ENCODE measurements at places on chromosomes 7 and 10.
A peak's percentile ranks its signal among the peaks of the same experiment; 100 is the strongest.

DNA sequence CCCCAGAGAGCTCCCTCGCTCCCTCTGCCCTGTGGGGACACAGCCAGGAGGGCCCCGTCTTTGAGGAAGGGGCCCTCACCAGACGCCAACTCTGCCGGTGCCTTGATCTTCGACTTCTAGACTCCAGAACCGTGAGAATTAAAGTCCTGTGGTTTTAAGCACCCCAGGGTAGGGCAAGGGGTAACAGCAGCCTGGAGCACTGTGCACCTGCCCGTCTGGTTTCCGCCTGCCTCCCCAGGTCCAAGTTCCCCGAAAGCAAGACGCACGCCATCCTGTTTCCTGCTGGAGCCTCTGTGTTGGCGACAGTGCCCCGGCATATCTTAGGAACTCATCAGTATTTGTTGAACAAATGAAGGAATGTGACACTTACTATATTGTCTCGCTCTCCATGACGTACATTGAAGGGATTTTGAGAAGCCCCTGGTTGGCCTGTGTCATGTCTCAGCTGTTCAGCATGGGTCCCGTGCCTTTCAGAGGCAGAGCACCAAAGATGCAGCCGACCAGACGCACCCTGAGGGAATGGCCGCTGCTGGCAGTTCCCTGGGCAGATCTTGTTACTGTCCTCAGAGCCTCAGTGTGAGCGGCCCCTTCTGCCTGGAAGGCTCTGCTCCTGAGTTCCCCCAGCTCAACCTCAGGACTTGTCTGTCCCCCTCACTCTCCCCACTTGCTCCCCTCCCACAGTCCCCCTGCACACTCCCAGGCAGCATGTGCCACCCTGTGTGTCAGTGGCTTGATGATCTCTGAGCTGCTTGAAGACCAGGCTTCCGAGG is 226.2 kb downstream of the TCERG1L start:
- DNase-seq = no peak

DNA sequence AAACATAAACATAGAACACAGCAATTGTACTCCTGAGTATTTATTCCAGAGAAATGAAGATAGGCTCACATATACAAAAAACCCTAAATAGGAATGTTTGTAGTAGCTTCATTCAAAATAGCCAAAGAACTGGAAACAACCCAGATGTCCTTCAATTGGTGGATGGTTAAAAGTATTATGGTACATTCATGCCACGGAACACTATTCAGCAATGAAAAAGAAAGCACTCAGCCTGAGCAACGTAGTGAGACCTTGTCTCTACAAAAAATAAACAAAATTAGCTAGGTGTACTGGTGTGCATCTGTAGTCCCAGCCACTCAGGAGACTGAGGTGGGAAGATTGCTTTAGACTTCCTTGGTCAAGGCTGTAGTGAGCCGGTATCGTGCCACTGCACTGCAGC is 94.4 kb downstream of the RAPGEF5 start:
- no peak for DNase-seq

- DNase-seq = no peak
Observed at GRCh38 chr7:132462478-132462877, 113.8 kb downstream of the PLXNA4 start.

DNA sequence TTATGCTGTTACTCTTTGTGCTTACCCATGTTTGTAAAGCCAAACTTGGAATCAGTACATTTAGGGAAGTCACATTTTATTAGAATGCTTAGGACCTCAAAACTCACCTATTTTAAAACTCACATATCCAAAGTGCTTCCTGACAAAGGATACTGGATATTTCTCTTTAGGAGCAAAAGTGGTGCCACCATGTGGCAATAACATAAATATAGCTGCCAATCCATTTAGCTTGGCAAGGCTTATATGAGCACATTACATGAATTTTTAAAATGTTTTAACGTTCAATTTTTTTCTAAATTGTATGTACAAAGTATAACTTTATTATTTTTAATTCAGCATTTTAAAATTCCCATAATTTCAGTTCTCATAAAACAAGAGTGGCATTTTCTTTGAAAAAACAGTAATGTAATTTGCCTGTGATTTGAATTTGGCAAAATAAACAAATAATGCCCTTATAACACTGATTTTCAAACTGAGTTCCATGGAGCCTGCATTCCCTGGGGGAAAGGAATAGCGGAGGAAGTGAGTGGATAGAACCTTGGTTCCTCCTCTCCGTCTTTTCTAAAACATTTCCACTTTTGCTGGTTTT is 75.4 kb downstream of the HDAC9 start:
- no peak for DNase-seq

DNA sequence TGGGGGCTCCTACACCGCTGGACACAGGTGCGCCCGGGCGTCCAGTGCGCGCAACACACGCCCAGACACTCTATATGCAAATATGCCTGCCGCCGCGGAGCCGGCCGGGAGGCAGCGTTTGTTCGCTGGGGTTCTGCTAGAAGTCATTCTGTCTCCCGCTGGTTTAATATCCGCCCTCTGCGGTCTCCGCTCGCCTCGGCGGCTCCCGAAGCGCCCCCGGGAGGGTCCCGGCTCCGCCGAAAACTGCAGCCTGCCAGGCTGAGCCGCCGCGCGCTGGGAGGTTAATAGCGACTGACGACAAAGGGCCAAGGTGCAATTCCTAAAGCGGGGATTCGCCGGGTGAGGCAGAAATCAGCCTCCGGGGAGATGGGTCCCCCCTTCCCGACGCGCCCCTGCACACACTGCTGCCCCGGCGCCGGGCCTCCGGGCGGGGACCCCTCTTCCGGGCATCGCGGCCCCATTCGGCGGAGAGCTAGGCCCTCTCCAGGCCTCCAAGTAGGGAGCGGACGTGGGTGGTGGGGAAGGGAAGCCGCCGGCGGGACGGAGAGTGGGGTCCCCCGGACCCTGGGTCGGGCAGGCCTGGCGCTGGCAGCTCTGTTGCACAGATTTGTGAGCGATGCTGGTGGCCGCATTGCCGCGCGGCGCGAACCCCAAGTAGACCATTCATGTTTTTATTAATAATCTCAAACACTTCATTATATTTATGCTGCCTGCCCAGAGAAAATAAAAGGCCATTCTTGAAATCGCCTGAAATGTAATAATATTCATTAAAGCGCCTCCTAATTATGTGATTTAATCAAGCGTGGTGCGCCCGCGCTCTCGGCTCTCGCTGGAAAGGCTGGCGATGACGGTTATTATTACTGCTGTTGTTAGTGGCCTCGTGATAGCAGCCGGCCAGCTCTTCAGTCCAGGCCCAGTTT is 9.1 kb downstream of the EN2 start:
- DNase-seq = peak; percentile 87

DNA sequence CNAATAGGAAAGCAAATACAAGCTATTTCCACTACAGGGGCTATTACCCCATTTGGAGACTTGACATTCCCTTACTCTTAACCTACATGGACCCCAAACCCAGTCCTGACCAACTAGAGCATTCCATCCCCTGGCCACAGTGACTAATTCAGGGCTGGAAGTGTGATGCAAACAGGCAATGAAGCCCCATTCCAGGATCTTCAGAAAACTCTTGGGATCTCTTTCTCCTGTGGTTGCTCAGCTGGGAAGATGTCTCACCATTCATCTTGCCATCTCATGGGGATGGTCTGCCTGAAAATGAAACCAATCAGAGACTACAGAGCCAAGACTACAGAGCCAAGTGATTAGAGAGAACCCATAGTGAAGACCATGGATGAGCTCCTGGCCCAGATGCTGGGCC is 206.2 kb downstream of the ZNF365 start:
- DNase-seq = no peak

DNA sequence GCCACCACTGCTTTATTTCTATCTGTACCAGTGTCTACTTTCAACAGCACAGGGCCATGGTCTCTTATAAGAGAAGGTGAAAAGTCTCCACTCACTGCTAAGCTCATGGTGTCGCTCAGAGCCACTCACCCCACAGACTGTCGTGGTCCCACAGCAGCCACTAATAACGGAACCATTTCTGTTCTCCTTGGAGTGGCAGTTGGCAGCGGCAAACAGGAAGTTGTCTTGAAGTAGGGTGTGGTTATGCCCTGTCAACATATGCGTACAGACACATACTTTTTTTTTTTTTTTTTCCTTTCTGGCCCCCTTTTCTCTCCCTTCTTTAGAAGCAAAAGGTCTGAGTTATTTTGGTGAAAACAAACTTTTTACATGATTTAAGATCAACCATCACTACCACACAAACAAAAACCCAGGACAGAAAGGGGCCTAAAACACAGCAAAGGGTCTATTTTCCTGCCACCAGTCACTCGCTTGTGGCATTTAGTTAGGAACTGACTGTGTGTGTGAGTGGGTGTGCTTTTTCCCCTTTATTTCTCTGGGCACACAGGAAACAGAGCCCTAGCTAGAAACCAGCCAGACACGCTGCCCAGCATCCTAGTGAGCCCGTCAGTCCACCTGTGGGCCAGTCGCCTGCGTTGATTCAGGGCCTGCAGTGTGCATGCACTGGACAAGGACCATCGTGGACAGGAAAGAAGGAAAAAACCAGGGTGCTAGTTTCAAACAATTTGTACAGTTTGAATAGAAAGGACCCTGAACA is 96.7 kb upstream of the EFCAB10 start:
- DNase-seq = no peak

- no peak for DNase-seq
Observed at GRCh38 chr7:140333223-140333622, 65.1 kb downstream of the SLC37A3 start.

GRCh38 chr10:76202777-76203176 is 771.4 kb downstream of the LRMDA start:
- no peak for DNase-seq

- no peak for DNase-seq
Observed at GRCh38 chr7:48421357-48421756, 250.1 kb downstream of the ABCA13 start.
